Right kidney (tissue), 9 donors: ENCODE measurements at places on chromosomes 3 and 15.

- no peak for DNase-seq
Observed at GRCh38 chr3:167450195-167450594, 23.6 kb downstream of the SERPINI2 start.

DNA sequence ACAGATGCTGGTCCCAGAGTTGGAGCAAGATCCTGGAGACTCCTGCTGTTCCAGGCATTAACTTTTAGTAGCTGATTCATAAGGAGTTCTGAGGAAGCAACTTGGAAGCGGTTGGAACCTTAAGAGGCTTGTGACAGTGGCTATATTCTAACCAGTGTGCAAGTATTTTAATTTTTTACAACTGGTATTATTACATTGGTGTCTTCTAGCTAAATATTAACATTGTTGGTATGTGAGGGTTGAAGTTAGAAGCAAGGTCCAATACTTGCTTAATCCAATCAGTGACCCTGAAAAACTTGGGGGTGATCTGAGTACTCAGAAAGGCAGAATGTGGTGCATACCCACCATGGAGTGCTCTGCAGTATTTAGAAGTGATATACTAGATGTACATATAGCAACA is 1.5 kb upstream of the OR4F15 start:
- no peak for DNase-seq

- DNase-seq = no peak
Observed at GRCh38 chr3:125281381-125281780, 68.8 kb upstream of the SLC12A8 start.

- DNase-seq = no peak
Observed at GRCh38 chr3:37675833-37676596, 185.7 kb upstream of the CTDSPL start.

- DNase-seq = no peak
Observed at GRCh38 chr3:111593666-111594065, 1.5 kb downstream of the ZBED2 start.

GRCh38 chr15:65916664-65917406 is 47.5 kb downstream of the RAB11A start:
- DNase-seq = peak; percentile 63

DNA sequence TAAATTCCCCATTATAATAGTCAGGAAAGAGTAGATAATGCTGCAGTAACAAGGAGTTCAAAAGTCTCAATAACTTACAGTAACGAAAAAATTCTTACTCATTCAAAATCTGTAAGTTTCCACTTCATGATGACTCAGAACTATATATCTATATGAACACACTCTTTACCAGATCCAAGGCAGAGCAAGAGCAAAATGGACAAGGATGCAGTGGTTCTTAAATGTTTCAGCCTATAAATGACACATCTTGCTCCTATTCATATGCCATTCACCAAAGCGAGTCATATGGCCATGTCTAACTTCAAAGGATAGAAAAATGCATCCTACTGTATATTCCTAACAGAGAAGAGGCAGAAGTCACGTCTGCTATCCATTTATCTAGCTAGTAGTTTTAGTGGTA is 787.7 kb downstream of the NAALADL2 start:
- DNase-seq = no peak

DNA sequence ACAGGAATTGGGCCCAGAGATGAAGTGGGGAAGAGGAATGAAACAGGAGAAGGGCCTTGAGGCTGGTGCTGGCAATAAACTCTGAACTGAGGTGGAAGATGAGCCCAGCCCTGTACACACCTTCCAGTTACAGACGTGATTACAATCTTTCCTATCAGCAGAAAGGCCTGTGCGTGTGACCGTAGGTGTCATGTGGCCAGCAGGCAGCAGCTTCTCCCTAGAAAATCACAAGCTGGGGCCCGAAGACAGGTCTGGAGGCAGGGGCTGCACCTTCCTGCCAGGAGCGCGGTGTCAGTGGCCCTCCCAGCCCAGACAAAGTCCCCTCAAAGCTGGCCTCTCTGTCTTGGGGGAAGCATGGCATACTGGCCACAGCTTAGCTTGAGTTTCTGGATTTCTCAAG is 16.7 kb upstream of the PIGZ start:
- no peak for DNase-seq

DNA sequence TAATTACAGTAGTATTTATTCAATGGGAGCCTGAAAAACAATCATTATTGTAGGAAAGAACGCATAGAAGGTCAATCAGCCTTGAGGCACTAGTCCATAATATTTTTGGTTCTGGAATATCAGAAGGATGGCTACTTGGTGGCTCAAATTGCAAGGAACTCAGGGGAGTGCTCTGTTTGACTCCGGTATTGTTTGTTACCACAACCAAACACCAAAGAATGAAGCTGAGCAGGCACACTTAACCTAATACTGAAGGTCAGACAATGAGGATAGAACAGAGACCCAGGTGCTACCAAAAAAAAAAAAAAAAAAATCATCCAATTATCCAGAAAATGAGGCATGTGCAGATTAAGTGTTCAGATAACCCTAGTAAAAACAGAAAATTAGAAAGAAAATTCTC is 11.1 kb upstream of the SATB1 start:
- no peak for DNase-seq

DNA sequence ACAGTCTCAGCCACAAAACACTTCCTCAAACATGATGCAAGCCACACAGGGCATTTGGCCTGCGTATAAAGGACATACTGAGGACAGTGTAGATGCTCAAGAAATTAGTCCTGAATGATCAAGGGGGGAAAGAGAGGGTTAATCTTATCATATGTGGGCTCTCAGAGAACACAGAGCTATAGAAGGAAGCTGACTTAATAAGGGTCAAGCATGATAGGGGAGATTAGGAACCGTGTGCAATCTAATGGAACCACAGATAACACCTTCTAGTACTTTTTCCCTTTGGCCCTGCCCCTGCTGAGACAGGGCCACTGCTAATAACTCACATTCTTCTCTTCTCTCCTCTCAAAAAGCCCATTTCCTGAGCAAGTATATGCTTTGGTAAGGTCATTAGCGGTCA is 114.1 kb upstream of the ADAMTS9 start:
- DNase-seq = no peak

GRCh38 chr3:133870822-133871221 is 24.9 kb downstream of the RAB6B start:
- DNase-seq = no peak

DNA sequence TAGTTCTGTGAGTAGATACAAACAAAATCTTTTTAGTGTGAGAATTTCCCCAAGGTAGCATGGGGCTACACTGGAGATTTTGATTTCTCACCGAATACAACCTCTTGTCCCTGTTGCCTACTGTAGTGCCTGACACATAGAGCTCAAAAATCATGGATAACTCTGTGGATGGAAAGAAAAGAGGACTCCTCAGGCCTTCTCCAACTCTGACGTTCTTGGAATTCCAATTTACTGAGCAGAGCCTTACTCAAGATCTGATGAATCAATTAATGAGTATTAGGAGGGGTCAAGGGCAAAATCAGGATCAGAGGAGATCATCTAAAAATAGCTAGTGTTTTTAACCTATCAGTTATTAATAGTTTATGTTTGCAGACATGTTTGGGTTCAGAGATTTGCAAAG is 46.7 kb upstream of the PYDC2 start:
- DNase-seq = no peak

DNA sequence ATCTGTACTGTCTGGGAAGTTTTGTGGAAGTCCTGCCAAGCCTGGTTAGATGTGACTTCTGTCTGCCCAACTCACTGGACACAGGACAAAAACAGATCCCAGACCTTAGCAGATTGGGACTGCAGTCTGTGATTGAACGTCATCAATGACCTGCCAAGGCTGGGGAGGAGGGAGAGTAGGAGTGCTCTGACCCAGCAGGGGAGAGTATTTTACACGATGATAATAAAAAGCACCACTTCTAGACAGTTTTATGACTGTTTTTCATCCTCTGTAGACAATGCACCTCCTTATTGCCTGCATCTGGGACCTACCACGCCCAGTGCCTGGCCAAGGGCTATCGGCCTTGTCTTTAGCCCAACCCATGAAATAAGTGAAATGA is 102.3 kb upstream of the NR2E3 start:
- no peak for DNase-seq

GRCh38 chr15:92634060-92634459 is 21.5 kb downstream of the FAM174B start:
- no peak for DNase-seq

- DNase-seq = no peak
Observed at GRCh38 chr3:97863031-97863430, 41.2 kb downstream of the CRYBG3 start.

- DNase-seq = no peak
Observed at GRCh38 chr3:192825657-192826200, 91.9 kb downstream of the MB21D2 start.

GRCh38 chr15:50786871-50787270 is 21.4 kb upstream of the SPPL2A start:
- DNase-seq = no peak

GRCh38 chr15:39621976-39622375 is 41.1 kb downstream of the THBS1 start:
- DNase-seq = no peak

- DNase-seq = no peak
Observed at GRCh38 chr3:183008303-183008702, 28.0 kb upstream of the DCUN1D1 start.

DNA sequence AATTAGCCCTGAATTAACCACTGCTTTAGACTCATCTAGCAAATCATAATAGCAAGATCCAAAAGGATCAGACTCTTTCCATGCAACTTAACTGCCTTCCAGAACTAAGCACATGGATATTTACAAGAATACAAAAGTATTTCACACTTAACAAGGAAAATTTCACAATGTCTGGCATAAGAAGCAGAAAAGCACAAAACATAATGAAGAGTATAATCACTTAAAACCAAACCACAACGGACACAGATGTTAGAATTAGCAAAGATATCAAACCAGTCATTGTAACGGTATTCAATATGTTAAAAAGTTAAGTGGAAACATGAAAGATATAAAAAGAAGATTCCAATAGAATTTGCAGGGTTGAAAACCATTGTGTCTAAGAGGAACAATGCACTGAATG is 51.5 kb upstream of the COL6A6 start:
- no peak for DNase-seq

- peak; percentile 69 for DNase-seq
Observed at GRCh38 chr3:112302881-112303763, 9.1 kb upstream of the SLC9C1 start.

GRCh38 chr3:15161133-15161532 is 44.9 kb upstream of the CAPN7 start:
- no peak for DNase-seq

DNA sequence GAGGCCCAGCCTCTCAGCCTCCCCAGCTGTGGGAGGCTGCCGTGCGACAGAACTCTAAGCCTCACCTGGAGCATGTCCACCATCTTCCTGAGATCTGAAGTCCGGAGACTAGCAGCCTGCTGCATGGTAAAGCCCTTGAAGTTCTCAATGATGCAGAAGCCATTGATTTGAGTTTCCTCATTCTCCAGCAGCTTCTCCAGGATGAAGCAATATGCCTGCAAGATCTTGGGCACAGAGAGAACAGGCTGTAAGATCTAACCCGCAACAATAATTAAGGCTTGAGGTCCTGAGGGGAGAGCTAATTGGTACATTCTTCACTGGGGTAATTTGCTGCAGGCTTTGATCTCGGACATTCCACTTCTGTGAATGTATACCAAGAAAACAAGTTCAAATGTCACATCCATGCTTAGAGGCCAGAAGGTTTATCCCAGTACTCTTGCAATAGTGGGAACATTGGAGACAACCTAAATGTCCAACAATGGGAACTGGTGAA is 9.7 kb downstream of the RLBP1 start:
- DNase-seq = no peak

GRCh38 chr3:156206157-156206556 is 85.8 kb downstream of the KCNAB1 start:
- DNase-seq = no peak

- DNase-seq = no peak
Observed at GRCh38 chr15:94235646-94236045, 4.3 kb downstream of the MCTP2 start.

- no peak for DNase-seq
Observed at GRCh38 chr3:140599496-140599895, 78.4 kb upstream of the TRIM42 start.

DNA sequence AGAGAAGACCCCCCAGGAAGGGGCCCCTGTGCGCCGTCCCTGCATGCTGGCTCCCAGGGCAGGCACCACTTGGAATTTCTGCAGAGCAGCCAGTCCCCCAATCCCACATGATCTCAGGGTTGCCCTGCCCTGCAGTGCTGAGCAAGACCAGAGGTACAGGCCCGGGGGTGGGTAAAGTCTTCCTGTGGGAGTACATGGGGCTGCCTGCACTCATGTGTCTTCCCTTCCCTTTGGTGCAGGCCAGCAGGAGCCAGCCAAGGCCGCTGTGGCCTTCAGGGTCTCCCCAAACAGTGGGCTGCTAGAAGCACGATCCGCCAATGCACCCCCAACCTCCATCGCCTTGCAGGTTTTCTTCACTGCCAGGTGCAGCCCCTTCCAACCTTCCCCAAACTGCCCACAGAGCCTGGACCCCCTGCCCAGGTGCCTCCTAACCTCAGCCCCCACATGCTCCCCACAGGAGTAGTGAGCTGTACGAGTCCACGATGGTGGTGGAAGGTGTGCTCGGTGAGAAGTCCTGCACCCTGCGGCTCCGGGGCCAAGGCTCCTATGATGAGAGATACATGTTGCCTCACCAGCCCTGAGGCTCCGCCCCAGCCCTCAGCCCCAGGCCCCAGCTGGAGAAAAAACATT is 15.0 kb downstream of the ACAA1 start:
- no peak for DNase-seq

DNA sequence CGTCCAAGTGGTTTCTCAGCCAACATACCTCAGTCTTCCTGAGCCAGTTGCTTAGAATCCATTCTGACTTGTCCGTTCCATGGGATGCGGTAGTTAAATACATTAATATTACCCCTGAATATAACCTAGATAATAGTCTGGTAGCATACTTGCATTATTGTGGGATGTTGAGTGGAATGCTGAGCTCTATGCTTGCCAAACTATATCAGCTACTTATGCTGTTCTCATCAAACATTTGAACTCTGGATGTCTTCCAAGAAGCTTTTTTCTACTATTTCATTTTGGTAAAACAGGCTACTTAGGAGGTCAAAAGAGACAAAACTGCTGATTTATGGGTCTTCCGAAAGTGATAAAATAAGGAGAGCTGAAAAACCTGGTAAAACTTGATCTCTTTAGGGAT is 429.5 kb downstream of the NAALADL2 start:
- DNase-seq = no peak

DNA sequence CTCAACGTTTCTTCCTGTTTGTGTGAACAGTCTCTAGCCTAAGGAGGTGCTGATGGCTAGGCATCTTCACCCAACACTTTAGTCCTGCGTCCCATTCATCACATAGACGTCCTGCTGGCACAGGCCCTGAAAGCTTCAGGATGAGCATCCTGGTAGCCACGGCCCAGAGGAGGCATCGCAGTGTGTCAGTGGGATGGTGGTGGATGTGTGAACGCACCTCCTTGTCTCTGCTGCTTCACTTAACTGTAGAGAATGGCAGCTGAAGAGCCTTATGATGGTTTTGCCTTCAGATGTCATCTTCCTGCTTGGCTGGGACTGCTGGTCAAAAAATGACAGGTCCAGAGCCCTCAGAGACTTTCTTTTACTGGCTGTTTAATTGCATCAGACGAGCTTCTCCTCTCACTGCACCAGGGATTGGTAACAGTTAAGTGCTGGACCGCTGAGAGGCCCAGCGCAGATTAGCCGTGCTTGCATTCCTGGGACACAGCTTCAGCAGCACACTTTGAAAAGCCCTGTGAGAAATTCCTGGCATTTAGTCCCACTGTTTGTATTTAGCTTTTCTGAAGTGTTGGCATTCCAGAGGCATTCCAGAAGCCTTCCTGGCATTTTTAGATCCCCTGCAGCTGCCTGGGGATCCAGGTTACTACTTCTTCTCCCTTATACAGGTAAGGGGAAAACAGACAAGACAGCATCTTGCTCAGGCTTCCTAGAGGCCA is 132.4 kb upstream of the PLXNA1 start:
- DNase-seq = peak; percentile 10

GRCh38 chr15:76460871-76461270 is 124.3 kb downstream of the ISL2 start:
- DNase-seq = no peak
